ENCODE measurements at places on chromosomes 2 and 18.

GRCh38 chr2:50597206-50597605, 434.7 kb downstream of the NRXN1 start:
- no peak for DNase-seq

- DNase-seq, result no peak
These were observed 269.7 kb upstream of the APCDD1 start for GRCh38 chr18:10184776-10185175.

GRCh38 chr18:2468051-2468450, 103.3 kb downstream of the METTL4 start:
- DNase-seq, result no peak

DNA sequence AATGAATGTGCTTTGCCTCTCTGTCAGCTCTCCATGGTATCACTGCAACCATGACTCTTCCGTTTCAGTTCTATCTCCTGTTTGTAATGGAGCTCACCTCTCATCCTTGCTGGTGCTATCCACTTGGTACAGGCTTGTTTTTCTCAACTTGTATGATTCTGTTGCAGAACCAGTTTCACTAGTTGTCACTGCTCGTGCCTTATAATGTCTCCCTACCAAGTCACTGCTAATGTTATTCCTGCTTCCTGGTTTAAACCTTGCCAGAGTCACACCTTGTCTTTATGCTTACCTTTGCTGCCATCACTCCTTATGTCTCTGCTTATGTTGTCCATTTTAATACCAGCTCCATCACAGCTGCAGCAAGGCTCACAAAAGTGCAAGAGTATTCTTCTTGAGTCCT, 1191.0 kb upstream of the LRRTM1 start:
- DNase-seq, result no peak

- no peak for DNase-seq
These were observed 160.8 kb upstream of the CAVIN2 start for GRCh38 chr2:192007581-192008228.

DNA sequence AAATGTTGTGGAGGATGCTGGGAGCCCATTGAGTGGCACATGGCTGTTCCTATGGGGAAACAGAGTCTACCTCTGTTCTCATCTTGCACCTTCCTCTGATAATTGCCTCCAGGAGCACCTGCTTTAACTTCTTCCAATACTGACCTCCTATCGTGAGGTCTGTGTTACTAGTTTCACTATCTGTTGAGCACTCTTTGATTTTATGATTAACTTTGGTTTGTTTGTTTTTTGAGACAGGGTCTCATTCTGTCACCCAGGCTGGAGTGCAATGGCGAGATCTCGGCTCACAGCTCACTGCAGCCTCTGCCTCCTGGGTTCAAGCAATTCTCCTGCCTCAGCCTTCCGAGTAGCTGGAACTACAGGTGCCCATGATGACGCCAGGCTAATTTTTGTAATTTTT, 12.1 kb upstream of the RFX8 start:
- no peak for DNase-seq

DNA sequence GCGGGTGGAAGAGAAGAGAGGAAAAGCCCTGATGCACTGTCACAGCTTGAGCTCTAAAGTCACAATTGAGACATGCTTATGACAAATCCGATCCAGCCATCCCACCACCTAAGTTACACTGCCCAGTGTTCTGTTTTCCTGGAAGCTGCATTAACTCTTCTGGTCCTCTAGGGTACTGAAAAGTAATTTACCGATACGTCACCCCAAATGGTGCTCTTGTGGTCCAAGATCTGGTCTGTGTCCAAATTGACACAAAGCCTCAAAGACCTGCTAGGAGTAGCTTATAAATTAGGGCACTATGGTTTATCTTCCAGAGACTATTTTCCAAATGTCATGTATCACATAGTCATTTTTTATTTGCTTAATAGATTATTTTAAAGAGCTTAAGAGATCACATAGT, 186.7 kb upstream of the ETAA1 start:
- DNase-seq, result no peak

- DNase-seq, result no peak
These were observed 24.0 kb downstream of the BIN1 start for GRCh38 chr2:127082974-127083373.

DNA sequence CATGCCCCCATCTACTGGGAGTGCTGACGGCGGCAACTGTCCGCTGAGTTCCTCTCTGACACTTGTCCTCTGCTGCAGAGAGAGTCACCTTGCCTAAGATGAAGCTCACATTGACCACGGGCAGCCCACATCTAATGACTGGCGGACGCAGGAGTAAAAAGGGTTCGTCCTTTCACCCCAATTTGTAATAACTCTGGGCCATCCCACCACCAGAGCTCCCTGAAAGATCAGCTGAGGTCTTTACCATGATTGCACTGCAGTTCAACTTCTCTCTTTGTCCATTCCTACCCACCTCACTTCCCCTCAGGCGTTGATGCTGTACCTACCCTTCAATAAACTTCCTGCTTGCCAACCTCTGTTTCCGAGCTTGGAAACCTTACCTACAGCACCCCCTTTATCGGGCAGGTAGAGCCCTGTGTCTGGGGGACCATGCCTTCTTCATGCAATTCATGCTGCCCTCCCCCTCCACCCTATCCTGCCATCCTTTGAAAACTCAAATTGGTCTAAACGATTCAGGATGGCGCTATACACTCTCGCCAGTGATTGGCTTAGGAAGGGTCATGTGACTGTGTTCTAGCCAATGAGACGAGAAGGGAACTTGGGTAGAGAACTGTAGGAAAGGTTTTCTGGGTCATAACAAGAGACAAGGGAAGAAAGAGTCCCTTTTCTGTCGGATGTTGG, 10.3 kb upstream of the B3GNT2 start:
- no peak for DNase-seq

DNA sequence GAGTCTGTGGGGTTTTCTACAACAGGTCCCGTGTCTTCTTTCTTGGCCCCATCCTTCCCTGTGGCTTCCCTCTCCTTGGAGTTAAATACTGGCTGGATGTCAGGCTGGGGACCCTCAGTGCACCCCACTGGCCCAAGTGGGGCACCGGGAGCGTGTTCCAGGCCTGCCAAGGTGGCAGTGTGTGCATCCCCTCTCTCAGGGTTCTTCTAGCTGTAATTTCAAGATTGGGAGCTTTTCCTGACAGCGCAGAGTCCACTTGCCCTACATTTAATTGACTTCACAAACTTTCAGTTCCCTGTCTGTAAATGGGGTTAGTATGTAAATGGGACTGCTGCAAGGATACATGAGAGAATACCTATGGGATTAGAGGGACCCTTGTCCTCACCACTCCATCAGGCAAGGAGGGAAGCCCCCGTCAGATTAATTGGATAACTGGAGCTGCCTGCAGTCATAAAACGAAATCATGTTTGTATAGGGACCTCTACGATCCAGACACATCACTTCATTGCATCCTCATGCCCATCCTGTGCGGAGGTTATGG, 66.6 kb downstream of the IL1R2 start:
- DNase-seq, result no peak

DNA sequence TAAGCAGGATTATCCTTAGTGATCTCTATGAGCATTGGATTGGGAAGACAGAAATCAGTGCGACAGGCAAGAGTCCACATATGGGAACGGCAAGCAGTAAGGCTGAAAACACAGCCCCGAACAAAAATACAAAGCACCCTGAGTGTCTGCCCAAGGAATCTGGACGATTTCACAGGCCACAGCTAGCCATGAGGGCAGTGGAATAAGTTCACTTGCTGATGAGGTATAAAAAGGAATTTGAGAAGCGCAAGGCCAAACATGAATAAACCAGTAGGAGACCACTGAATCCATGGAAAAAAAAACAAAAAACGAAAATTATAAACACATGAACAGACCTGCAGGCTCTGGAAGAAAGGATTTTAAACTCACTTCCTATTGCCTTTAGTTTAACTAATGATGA, 24.3 kb downstream of the WDSUB1 start:
- no peak for DNase-seq

DNA sequence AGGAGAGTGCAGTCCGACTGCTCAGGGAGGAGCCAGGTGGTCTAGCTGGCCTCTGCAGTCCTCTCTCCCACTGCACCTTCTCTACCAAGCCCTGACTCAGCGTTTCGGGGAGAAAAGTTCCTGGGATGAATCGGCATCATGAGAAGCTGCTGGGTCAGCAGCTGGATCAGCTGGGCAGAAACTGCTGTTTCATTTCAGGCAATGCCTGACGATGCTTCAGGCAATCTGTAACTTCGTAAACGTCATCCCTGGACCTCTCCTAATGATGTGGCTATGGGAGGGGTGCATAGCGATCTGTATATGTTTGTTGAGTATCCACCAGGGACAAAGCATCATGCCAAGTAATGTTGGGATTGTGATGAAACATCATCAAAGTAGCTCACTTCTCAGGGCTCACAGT, 20.7 kb downstream of the LIPG start:
- DNase-seq, result no peak

DNA sequence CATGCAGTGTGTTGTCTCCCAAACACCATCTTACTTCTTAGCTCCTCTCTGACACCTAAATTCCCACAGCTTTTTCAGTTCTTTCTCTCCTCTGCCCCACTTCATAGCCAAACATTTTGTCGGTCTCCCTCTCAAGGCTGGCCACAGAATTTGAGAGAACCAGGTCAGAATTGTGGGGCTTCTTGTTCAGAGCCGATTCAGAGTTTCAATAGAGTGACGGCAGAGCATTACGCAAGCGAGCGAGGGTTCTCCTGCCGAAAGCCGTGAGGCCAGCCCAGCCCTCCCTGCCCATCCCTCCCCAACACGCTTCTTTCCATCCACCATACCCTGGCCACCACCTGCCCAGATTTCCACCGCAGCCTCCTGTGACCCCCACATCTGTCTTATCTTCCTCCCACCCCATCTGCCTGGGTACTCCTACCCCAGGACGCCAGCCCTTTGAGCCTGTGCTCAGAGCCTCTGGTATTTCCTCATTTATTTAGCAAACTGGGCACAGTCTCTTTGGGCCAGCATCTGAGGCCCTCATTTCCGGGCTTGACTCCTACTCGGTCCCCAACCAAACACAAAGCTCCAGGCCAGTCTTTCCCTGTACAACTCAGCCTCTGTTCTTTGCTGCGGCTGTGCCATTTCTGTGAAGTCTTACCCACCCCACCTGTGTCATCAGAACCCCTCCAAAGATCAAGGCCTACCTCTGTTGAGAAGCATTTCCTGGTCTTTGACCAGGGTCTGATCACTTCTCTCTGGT, 70.0 kb upstream of the MAP4K4 start:
- DNase-seq, result no peak

DNA sequence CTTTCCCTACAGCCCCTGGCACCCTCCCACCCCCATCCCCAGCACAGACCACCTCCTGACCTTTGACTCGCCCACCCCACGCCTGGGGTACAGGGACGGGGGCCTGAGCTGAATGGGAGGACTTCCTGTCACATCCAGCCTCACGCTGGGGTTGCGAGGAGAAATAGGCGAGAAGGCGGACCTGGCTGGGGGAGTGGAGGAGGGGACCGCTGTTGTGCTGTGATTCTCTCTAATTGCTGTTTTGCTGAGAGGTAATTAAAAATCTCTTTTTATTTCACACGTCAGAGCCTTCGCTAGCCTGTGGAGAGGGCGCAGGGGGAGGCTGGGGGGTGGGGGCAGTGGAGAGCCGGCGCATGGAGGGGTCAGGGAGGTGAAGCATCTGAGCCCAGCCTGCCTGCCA, 9.7 kb upstream of the ECEL1 start:
- no peak for DNase-seq

- DNase-seq, result no peak
These were observed 89.3 kb downstream of the AGAP1 start for GRCh38 chr2:235583144-235583543.

GRCh38 chr2:118993392-118993752, 51.4 kb downstream of the MARCO start:
- DNase-seq, result no peak

GRCh38 chr2:38932586-38932985, 42.9 kb downstream of the ARHGEF33 start:
- no peak for DNase-seq

Measured in activated effector memory CD4-positive, alpha-beta T cell treated with anti-CD3 and anti-CD28 coated beads, Interleukin-2, amount 50 U/mL, for 16 hours (primary cell).